ENCODE measurements at places on chromosomes 5 and 9. TPM values are rescaled to one million over a fixed set of nuclear protein-coding genes. Genes with fewer than 3 reads are reported as not detected.

CHSY3 gene
- total RNA-seq: not detected

PDE6A gene
- total RNA-seq: not detected

MAMDC4 gene
- total RNA-seq: 27.4 TPM

PCDHA1 gene
- not detected for total RNA-seq

All from activated T-helper 17 cell treated with anti-CD3 and anti-CD28 coated beads, Interleukin-2, amount 50 U/mL, for 72 hours (primary cell).